ENCODE measurements at places on chromosomes 1 and 21.

- no peak for DNase-seq
These were observed 20.6 kb downstream of the MKNK1 start for GRCh38 chr1:46583494-46583893.

GRCh38 chr1:116933606-116934515, 24.1 kb downstream of the PTGFRN start:
- no peak for DNase-seq

- DNase-seq, result no peak
These were observed 16.6 kb downstream of the TRIM45 start for GRCh38 chr1:117104986-117105385.

- DNase-seq, result no peak
These were observed 12.9 kb downstream of the EPB41 start for GRCh38 chr1:28927266-28927647.

- DNase-seq, result no peak
These were observed 17.0 kb upstream of the RUNX3 start for GRCh38 chr1:24946861-24947658.

DNA sequence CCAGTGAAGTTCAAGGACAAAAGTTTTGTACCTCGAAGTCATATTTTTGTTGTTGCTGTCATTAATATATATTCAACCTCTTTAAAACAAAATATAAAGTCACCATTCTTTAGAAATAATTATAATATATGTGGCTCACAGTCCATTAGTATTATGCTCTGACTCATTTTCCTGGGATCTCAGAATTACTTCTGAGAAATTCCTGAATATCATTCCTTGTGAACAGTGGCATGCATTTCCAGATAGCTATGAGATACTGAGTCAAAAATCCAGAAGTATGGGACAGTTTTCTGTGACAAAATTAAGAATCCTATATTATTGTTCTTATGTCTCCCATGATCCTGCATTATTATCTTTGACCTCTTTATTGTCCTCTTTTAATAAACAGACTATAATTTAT, 13.8 kb upstream of the RGS21 start:
- DNase-seq, result no peak

DNA sequence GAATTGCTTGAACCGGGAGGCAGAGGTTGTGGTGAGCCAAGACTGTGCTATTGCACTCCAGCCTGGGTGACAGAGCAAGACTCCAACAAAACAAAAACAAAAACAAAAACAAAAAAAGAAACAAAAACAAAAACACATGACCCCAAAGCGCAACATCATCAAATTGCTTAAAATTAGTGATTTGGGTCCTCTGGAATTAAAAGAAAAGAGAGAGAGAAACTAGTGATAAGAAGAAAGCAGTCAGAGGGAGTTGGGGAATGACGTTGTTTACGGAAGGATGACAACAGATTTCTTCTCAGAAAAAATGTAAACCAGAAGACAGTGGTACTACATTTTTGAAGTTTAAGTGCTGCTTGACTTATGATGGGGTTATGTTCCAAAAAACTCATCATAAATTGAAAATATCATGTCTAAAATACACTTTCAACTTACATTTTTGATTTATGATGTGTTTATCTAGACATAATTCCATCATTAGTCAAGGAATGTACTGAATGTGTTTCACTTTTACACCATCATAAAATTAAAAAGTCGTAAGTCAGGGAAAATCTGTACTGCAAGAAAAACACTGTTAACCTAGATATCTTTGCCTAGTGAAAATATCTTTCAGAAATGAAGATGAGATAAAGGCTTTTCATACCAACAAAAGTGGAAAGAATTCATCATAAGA, 88.0 kb downstream of the MT1HL1 start:
- no peak for DNase-seq

GRCh38 chr1:96473791-96474434, 247.7 kb upstream of the PTBP2 start:
- no peak for DNase-seq

Data from C1 segment of cervical spinal cord (tissue), 14 donors.